Globus pallidus (tissue), 1 donor: ENCODE measurements at places on chromosomes 6 and 20.

GRCh38 chr20:6007094-6007528, 46.7 kb downstream of the LRRN4 start:
- DNase-seq: no peak

DNA sequence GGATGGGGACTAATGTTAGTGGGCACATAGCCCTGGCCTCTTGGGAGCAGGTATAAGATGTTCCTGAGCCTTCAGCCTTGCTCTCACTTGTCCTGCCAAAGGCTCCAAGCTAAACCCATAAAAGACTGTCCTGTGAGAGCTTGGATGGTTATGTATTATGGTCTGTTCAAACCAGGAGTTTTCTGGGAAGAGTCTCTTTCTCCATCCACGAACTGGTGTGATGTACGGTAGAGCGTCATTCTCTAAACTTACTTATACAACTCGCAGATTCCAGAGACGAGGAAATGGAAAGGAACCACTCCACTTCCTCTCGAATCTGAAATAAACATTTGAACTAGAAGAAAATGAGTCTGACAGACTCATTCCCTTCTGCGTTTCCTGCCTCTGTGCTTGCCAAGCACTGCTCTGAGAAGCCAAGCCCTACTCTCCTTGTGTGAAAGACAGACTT, 5.3 kb downstream of the SOBP start:
- peak; percentile 50 for DNase-seq

DNA sequence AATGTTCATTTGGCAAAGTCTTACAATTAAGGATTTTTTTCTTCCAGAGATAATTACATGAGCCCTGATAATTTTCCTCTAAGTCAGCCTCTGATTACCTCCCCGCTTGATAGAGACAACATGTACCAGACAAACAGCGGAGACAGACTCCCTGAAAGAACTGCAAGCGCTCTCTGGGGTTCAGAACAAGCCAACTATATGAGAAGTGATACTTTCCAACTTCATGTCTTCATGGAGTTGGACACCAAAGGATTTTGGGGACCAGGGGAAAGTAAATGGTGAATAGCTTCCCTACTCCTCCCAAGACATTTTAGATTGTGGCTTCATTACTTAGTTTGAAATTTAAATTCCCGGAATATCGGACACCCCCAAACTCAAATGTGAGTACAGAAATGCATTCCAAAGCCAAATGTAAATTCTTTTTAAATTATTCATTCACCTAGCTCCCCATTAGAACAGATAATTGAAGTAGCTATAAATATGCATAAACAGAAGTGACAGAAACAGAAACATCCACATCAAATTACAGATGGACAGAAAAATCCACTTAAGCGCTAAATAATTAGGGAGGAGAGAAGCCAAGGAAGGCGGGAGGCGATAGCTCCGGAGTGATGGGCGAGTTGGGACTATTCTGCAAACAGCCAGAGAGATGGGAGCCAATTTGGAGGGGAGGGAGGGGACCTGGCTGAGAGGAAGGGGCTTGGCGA, 129.7 kb upstream of the AKAP12 start:
- DNase-seq: no peak

DNA sequence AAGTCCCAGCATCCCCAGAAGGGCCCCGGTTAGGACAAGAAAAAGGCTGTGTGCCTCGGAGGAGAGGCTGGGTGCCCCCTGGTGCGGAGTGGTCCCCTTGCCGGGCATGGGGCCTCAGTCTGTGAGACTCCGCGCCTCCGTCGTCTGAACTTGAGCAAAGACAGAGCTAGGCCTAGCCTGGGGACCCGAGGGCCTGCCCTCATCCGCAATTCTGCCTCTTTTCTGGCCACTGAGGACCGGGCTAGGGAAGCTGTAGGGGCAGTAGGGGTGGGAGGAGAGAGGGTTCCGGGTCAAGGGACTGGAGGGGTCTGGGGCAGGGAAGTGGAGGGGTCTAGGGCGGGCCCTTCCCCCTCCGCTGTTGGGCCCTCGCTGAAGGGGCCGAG, 550 bp upstream of the HSPA12B start:
- DNase-seq: no peak

DNA sequence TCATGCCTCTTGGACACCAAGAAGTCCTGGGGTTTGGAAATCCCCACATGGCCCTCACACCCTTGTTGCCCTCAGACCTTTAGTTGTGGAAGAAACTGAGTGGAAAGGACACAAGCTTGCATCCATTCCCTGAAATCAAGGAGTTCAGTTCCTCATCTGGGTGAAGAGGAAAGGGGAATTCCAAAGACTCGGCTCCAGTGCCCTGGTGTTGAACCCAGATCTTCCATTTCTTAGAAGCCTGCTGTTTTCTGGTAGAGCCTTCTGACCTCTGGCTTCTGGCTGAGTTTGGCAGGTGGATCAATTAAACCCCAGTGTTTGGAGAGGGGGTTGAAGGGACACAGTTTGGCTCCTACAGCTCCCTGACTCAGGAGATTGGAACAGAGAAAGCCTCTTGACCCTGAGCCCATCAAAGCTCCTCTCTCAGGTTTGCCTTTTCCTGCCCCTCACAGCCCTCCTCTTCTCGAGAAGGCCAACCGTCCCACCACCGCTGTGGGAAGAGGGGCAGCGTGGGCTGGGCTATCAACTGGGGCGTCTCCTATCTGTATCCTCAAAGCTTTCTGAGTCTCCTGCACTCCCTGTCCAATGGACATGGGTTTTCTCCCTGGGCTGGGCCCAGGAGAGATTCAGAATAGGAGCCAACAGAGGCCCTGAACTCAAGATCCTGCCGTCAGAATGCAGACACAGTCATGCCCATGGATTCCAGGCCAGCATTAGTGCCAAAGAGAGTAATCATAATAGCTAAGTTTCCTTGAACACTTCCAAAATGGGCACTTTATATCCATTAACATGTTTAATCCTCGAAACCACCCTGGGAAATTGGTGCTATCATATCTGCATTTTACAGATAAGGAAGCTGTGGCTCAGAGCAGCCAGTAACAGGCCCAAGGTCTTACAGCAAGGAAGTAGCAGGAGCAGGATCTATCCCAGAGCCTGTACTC, 146.2 kb downstream of the VEGFA start:
- no peak for DNase-seq
